ENCODE measurements at places on chromosomes 2 and 18.
A peak's percentile ranks its signal among the peaks of the same experiment; 100 is the strongest.

DNA sequence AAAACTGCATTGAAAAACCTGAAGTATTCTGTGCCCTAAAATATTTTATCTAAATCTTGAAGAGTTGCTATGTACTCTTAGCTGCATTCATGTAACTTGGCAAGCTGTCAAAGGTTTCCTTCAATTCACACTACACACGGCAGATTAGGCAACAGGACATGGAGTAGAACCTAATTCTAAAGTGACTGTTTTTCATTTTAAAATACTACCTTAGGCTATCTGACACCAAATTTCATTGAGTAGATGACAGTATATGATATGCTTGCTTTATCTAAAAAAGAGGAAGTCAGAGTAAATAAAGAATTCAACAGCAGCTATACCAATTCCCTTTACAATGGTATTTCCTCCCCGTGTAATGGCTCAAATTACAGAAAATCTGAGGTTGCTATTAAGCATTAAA lies 45.4 kb downstream of the EXOC6B start:
- peak; percentile 30 for DNase-seq

DNA sequence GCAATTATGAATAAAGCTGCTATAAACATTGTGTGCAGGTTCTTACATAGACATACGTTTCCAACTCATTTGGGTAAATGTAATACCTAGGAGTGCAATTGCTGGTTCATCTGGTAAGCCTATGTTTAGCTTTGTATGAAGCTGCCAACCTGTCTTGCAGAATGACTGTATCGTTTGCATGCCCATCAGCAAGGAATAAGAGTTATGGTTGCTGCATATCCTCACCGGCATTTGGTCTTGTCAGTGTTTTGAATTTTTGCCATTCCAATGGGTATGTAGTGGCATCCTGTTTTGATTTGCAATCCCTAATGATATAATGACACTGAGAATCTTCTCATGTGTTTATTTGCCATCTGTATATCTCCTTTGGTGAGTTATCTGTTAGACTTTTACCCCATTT lies 20.7 kb downstream of the CCDC150 start:
- DNase-seq, result no peak

GRCh38 chr18:3120356-3120755 lies 99.4 kb downstream of the MYOM1 start:
- DNase-seq, result no peak

GRCh38 chr2:112137516-112138158 lies 548 bp upstream of the FBLN7 start:
- peak; percentile 49 for DNase-seq

DNA sequence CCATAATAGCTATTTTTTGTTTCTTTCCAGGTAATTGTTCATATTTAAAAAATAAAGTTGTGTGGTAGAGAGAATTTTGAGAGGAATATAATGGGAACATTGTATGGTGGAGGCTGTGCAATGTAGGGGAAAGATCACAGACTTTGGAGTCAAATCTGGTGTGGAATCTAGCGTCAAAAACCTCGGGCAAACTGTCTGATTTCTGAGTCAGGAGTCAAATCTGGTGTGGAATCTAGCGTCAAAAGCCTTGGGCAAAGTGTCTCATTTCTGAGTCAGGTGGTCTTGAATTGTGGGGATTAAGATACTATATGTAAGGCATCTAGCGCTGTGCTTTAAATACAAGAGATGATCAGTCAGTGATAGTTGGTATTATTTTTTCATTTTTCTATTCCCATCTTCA lies 5.1 kb downstream of the PTPN4 start:
- no peak for DNase-seq

- DNase-seq, result no peak
Measured at GRCh38 chr18:36394486-36394885, 97.0 kb downstream of the FHOD3 start.

DNA sequence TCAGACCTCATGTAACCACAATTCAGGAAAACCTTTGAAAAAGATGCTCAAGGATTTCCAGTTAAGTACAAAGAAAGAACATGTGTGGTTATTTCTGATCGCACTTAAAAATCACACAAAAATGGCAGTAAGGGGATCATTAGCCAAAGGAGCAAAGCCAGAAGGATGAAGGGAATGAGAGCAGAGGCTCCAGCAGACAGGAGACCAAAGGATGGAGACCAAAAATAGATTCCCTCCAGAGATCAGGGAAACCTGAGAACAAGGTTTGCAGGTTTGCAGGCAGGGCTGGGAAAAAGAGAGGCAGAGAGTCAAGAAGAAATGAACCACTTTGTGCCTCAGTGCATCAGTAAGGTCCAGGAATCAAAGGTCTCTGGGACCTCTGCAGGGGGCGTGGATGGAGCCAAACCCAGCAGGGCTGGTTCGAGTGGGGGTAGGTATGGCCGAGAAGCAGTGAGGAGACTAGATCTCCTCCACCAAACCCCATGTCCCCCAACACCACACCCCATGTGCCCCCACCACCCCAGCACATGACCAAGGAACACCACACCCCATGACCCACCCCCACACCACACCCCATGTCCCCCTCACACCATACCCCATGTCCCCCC lies 98.5 kb upstream of the GPC1 start:
- DNase-seq, result no peak

DNA sequence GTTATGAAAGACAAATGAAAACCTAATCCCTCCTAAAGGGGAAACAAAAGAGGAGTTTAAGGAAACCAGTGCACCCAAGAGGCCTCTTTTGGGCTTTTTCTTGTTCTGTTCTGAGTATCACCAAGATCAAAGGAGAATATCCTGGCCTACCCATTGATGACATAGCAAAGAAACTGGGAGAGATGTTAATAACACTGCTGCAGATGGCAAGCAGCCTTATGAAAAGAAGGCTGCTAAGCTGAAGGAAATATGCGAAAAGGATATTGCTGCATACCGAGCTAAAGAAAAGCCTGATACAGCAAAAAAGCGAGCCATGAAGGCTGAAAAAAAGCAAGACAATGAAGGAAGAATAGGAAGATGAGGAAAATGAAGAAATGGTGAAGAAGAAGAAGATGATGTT lies 23.6 kb upstream of the STAT4 start:
- no peak for DNase-seq

- no peak for DNase-seq
Measured at GRCh38 chr18:55818284-55818683, 230.3 kb upstream of the TCF4 start.

- no peak for DNase-seq
Measured at GRCh38 chr2:179107737-179108136, 57.8 kb upstream of the CCDC141 start.

Measured in NB4 (cell line).